ENCODE measurements at places on chromosomes 4 and X. TPM values are rescaled to one million over a fixed set of nuclear protein-coding genes. Genes with fewer than 3 reads are reported as not detected.

Gene ADH1B
- total RNA-seq, result 312 TPM

Gene GYG2
- 1.5 TPM for total RNA-seq

Gene TENM3
- 5.6 TPM for total RNA-seq

- no peaks in the 10 kb centered on the region for H3K36me3 ChIP-seq
- no peak for DNase-seq
- no peak overlapping the region for H3K4me3 ChIP-seq
These were observed 29.6 kb downstream of the PDK3 start for GRCh38 chrX:24494647-24495075.

GRCh38 chr4:26288355-26288909 is 32.4 kb upstream of the RBPJ start:
- no peaks in the 10 kb centered on the region for H3K4me1 ChIP-seq
- H3K27me3 ChIP-seq, result no peaks in the 10 kb centered on the region
- no peaks in the 10 kb centered on the region for H3K36me3 ChIP-seq

Data from left lung (tissue), 14 donors.